ENCODE measurements at places on chromosomes 6 and 20. TPM values are rescaled to one million over a fixed set of nuclear protein-coding genes. Genes with fewer than 3 reads are reported as not detected.

DNA sequence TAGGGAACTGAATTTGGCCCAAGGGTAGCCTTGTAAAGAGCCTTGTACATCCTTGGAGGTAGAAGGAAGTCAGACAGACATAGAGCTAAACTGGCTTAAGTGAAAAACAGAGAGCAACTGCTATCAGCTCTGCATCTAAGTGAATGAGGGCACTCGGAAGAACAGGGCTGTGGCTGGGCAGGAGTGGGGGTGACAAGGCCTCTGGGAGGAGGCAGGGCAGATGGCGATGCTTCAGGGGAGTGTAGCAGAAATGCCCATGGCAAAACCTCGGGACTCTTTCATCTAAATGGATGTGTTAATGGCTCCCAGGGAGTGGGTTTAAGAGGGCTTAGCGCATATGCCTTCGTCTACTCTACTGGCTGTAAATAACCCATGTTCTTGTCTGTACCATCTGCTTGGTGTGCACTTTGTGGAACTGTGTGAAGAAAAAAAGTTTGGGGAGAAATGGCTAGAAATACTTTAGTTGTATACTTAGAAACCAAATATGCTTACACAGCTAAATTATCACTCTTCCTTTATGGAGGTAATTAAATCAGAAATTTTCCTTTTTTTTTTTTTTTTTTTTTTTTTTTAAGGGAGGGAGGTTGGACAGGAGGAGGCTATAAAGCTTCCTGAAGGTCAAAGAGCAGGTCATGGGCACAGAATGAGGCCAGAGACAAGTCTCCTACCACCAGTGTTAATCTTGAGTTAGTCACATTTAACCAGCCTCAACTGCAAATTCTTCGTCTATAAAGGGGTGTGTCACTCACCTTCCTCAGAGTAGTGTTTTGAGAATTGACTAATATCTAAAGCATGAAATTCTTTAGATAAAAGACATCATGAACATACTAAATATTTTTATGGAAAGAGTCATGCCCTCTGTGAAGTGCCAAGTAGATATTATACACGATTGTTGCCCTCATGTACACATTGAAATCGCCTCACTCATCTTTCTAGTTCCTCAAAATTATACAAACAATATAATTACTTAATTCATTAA is 60.9 kb downstream of the FYN start:
- DNase-seq, result no peak

DNA sequence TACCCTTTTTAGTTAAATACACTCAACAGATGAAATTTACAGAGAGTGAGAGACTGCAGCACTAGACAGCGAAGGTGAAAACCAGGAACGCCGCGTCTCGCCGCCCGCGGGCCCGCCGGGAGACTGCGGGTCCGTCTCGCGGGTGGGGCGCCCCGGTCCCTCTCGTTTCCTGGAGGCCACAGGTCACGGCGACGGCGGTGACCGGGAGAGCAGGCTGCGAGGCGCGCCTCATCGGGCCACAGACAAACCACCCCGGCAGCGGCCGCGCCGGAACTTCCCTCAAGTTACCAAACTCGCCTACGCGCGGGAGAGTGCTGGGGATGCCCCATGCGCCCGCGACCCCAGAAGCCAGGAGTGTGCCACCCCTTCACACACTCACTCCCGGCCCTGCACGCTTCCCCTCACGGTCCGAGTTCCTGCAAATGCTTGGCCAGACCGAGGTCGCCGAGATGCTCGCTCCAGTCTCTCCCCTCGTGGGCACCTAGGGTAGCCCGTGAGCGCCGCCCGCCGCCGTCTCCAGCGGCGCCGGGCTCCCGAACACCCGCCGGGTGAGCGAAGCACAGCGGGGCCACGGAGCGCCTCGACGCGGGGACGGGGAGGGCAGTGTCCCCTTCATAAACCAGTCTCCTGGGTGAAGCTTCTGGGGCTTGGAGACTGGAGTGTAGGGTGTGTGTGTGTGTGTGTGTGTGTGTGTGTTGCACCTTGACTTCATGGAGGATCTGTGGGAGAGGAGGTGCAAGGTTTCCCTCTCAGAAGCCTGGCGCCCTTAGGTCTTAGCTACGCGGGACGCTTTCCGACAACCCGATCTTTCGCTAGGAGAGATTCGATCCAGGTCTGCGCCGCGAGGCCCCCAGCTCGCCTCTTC is 1.4 kb downstream of the BACH2 start:
- peak; percentile 41 for DNase-seq

DNA sequence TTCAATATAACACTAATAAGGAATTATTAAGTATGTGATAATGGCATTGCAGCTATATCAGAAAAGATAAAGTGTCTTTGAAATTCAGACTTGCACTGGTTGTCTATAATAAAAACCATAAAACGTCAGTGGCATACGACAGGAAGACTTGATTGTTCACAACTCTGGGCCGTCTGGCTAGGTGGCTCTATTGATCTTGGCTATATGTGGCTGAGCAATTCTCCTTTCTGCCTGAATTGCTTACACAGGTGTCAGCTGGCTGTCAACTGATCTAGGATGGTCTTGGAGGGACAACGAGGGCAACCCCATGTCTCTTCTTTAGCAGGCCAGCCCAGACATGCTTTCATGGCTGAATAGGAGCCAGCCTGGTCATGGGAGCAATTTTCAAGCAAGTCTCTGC is 359.1 kb downstream of the QKI start:
- no peak for DNase-seq

DNA sequence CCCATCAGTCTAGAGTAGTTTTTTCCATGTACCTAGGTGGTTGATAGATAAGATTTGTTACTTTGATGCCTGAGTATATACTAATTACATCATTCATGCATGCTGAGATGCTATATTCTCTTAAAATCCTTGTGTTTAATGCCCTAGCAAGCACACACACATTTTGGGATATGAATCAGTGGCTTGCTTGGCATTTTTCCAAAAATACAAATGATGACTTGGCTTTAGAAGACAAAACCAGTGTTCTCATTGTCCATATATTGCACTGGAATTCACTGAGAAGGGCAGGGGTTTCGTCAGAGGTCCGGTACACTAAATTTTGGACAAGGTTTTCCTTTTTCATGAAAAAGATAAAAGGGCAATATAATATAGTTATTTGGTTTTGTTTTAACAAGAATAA is 24.9 kb downstream of the GTPBP2 start:
- no peak for DNase-seq

- no peak for DNase-seq
These were observed 19.4 kb downstream of the ERGIC3 start for GRCh38 chr20:35561268-35561667.

The HLA-A gene
- total RNA-seq, result 473 TPM

DNA sequence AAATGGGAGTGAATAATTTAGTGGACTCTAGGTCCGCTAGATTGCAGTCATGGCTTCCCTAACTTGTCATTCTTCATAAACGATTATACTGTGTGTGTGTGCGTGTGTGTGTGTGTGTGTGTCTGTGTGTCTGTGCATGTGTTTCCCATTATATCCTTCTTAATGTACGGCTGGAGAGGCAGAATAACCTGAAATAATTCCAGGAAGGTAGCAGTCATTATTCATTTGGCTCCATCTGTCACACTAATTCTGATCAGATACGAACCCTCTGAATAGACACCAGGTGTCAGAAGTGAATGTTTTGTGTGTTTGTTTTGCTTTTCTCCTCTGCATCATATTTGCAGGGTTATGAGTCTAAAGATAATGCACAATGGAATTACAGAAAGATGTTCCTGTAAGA is 372.9 kb downstream of the DOK5 start:
- no peak for DNase-seq

DNA sequence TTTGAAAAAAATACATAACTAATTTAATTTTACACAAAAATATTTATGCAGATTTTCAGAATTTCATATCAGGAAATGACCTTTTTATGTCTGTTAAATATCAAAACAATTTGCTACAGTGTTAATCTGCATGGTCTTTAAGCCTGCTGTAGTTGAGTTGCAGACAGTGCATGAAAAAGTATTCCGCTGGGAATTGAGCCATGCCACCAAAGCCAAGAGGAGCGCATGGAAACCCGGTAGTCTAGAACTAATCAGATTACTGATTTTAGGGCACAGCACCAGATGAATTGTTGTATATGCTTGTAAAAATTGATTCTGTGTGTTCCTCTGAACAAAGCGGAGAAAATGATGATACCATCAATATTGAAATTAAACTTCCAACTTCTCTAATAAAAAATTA is 34.3 kb upstream of the LAMP5 start:
- DNase-seq, result no peak

The HLA-DOB gene
- not detected for total RNA-seq

GRCh38 chr20:32822225-32822624 is 2.5 kb downstream of the MAPRE1 start:
- no peak for DNase-seq

GRCh38 chr6:140436023-140436811 is 1061.8 kb upstream of the CITED2 start:
- no peak for DNase-seq

DNA sequence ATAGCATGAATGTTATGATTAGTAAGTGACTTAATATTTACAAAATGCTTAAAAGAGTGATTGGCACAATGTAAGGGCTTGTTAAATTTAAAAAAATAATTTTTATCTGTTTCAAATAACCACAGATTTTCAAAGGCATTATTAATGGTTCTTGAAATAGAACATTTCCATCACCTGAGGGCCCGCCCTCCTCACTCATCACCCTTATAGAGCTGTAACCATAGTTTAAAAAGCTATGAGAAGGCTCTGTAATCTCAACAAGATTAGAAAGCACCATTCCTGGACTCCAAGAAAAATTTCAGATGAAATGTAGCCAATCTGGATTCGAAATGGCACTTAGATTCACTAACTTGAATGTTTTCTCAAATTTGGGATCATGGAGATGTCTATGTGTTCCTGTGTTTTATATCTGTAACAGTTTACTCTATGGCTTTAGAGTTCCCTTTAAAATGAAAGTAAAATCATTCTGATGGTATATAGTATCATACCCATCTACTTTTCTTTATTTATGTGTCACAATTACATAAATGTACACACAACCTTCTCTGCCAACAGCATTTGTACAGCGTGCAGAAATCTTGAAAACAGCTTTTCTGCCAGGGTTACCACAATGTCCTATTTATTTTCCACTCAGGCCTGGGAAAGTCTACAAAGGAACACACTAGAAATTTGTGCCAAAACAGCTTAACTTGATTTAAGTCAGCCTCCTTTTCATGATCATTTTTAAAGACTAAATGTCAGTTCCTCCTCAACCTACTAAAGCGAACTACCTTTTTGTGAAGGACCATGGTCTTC is 207.7 kb downstream of the TBX18 start:
- DNase-seq, result no peak

DNA sequence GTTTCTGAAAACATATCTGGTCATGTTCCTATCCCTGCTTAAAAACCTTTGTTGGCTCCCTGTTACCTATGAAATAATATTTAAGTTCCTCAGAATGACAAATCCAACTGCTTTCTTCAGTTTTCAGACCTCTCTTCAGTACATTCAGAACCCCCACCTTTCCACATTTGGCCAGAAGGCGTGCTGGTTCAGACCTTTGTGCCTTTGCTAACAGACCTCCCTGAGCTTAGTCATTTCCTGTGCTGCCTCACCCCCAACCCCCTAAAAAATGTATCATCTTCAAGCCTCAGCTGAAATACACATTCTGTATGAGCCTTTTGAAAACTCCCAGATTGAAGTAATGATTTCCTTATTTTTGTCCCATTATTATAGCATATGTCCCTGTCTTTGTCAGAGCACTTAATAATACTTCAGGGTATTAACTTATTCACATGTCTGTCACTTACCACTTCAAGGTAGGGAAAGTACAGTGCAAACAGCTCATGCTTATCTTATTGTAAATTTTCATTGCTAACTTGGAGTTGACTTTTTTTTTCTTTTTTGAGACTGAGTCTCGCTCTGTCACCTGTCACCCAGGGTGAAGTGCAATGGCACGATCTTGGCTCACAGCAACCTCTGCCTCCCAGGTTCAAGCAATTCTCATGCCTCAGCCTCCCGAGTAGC is 19.7 kb downstream of the FAM217A start:
- DNase-seq, result no peak

DNA sequence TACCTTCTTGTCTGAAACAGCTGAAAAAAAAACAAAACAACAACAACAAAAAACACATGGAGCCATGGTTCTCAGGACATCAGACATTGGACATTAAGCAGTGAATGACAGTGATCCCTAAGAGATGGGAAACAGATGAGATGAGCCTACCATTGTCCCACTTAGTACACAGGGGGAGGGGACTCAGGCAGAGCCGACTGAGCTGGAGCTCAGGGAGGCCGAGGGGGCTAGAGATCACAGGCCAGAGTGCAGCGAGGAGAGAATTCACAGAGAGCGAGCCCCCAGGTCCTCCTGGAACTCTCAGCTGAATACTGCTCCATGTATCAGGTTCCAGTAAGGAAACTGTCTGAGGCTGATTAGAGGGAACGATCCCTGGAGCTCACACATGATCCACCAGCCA is 134.6 kb downstream of the GRM4 start:
- no peak for DNase-seq

GRCh38 chr6:141486942-141487341 is 645.8 kb upstream of the GJE1 start:
- no peak for DNase-seq

The SIM1 gene
- 0.59 TPM for total RNA-seq

- DNase-seq, result no peak
These were observed 21.6 kb downstream of the TOMM34 start for GRCh38 chr20:44938637-44939036.

GRCh38 chr20:10064611-10065010 is 29.8 kb downstream of the ANKEF1 start:
- no peak for DNase-seq

The SGK2 gene
- 6.4 TPM for total RNA-seq

GRCh38 chr6:159056003-159056402 is 11.2 kb upstream of the TAGAP start:
- DNase-seq, result no peak

DNA sequence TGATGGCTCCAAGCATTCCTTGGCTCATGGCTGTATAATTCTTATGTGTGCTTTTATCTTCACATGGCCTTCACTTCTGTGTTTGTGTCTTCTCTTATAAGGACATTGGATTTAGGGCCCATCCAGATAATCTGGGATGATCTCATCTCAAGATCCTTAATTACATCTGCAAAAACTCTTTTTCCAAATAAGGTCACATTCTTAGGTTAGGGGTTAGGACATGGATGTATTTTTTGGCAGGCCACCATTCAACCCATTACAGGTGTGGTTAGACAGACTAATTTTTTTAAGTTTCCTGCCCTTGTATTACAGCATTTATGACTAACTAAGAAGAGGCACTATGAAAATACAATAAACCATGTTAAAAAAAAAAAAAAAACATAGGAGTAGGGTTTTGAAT is 254.0 kb downstream of the TPBG start:
- no peak for DNase-seq

- no peak for DNase-seq
These were observed 48.1 kb downstream of the TM9SF4 start for GRCh38 chr20:32157611-32158010.
